ENCODE measurements at places on chromosomes 2 and 18. TPM values are rescaled to one million over a fixed set of nuclear protein-coding genes. Genes with fewer than 3 reads are reported as not detected.
A peak's percentile ranks its signal among the peaks of the same experiment; 100 is the strongest.

Gene BOD1L2
- not detected for total RNA-seq

GRCh38 chr2:16653083-16653375, 12.6 kb downstream of the CYRIA start:
- no peak for DNase-seq

Gene ALKAL2
- not detected for total RNA-seq

DNA sequence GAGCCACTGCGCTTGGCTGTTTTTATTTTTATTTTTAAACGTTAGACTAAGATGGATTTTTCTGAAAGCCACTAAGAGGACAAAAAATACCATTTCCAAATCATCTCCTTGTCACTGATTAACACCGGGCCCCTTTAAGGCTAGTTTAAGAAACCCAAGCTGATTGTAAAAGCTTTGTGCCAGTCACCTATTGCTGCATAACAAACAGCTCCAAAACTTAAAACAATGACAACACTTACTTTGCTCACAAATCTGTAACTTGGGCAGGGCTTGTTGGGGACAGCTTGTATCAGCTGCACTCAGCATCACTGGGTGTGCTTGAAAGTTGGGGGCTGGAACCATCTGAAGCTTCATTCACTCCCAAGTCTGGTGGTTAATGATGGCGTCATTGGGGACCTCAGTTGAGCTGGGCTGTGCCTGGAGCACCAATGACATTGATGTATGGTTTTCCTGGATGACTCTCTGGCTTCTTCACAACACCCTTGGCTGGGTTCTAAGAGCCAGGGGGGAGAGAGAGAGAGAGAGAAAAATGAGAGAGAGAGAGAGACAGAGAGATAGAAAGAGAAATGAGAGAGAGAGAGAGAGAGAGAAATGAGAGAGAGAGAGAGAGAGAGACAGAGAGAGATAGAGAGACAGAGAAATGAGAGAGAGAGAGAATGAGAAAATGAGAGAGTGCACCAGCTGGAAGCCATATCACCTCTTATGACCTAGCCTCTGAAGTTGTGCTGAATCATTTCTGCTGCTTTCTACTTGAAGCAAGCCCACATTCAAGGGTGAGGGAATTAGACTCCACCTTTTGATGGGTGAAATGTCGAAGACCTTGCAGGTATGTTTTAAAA, 26.0 kb upstream of the ATG16L1 start:
- no peak for DNase-seq

DNA sequence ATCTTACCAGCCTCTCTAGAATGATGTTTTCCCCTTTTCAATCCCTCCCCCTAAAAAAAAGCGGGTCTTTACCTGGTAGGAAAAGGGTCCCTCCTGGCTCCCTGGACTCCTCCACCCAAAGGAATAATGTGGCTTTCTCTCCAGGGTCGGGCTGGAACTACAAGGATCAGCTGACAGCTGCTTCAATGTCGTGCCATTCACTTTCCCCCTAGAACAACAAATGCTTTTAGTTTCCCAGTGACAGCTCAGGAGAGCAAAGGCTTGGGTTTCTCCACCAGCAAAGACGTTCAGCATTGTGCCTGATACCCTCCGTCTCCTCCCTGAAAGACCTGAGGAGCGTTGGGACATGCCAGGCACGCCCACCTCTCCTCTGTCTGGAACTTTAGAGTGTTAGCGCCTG, 173.8 kb upstream of the SIX3 start:
- DNase-seq, result no peak

DNA sequence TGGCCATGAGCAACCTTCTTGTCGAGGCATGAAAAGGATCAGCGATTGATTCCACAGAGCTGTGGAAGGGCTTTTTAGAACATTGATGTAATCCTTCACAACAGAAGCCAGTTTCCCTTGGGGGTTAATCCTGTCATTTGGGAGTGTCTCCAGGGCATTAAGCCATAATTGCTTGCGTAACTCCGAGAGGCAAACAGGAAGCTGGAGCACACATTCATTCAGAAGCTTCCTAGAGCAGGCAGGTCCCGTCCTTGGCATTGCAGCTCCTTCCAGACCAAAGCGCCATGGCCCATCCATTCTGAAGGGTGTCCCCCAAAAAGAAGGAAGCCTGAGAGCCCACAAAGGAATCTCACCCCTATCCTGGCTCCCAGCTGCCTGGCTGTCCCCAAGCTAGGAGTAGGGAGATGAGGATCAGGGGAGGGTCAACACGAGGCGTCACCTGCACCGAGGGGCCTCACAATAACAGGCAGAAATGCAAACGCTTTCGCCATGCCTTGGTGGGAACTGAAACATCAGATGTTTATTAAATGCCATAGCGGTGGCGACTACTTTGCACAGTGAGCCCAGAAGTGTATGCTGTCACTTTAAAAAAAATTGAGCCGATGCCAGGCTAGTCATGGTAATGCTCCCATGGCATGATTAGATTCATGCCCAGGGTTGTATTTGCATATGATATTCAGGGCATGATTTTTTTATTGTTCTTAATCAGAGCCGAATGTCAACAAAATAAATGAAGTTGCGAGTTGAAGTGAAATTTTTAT, 339.4 kb downstream of the BCL11A start:
- DNase-seq, result peak; percentile 75

GRCh38 chr2:218832520-218832919, 917 bp upstream of the PRKAG3 start:
- no peak for DNase-seq

DNA sequence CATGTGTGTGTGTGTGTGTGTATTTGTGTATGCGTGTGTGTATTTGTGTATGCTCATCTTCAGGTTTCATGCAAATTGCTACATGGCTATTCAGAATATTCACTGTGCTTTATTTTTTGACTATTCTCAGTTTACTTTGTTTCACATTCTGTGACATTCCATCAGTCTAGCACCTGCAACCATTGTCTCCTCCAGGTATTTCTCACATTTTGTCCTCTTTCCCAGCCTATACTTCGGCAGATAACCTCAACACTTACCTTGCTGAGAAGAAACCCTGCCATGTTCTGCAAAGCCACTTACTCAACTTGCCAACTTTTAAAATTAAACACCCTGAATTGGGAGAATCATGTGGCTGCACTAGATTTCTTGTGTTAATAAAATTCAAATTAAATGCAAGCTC, 135.4 kb upstream of the REG3A start:
- DNase-seq, result no peak

GRCh38 chr18:36942264-36942663, 113.3 kb downstream of the KIAA1328 start:
- no peak for DNase-seq

Gene LRRC30
- not detected for total RNA-seq

- no peak for DNase-seq
These were observed 45.3 kb downstream of the KLHL29 start for GRCh38 chr2:23430263-23430662.

Gene UGT1A9
- 10.4 TPM for total RNA-seq

- DNase-seq, result no peak
These were observed 196.1 kb downstream of the ANKRD30B start for GRCh38 chr18:14943967-14944636.

DNA sequence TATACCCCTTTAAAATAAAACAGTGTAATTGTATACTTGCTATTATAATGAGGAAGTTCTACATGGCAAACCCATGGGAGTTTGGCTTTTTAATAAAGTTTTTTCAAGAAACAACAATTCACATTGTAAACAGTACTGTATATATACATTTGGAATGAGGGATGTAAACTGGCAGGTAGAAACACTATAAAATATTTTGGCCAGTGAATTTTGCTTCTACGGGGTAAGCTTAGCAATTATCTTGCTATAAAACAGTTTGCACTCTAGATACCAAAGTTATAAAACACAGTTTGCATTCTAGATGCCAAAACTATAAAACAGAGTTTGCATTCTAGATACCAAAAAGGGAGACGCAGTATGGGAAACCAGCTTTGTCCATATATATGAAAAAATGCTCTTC, 16.6 kb downstream of the THUMPD2 start:
- DNase-seq, result no peak

GRCh38 chr2:11543337-11544216, 9.7 kb downstream of the GREB1 start:
- no peak for DNase-seq

Gene PLCD4
- 0.20 TPM for total RNA-seq

DNA sequence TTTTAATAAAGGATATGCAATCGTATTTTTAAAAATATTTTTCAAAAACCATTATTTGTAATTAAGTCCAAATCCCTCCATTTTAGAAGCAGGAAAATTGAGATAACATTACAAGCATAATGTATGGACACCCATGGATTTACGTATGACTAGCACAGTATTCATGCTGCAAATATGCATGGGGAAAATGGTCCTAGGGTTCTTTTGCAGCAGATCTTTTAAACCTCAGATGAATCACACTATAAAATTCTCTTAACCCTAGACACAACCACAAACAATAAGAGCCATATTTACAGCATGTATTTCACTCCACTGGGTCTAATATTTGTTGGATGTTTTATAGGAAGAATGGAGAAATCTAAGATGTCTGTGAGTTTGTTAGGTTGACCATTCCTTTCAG, 453.4 kb downstream of the TGIF1 start:
- DNase-seq, result no peak

- DNase-seq, result no peak
These were observed 30.0 kb upstream of the ITGAV start for GRCh38 chr2:186559848-186560247.

- no peak for DNase-seq
These were observed 51.6 kb downstream of the DPP4 start for GRCh38 chr2:162022290-162022945.

GRCh38 chr2:53787614-53788289, 908 bp downstream of the ERLEC1 start:
- DNase-seq, result no peak

Gene TNFRSF11A
- total RNA-seq, result 29.5 TPM

- DNase-seq, result no peak
These were observed 81.3 kb downstream of the STRADB start for GRCh38 chr2:201532686-201533304.

Gene EGR4
- not detected for total RNA-seq

DNA sequence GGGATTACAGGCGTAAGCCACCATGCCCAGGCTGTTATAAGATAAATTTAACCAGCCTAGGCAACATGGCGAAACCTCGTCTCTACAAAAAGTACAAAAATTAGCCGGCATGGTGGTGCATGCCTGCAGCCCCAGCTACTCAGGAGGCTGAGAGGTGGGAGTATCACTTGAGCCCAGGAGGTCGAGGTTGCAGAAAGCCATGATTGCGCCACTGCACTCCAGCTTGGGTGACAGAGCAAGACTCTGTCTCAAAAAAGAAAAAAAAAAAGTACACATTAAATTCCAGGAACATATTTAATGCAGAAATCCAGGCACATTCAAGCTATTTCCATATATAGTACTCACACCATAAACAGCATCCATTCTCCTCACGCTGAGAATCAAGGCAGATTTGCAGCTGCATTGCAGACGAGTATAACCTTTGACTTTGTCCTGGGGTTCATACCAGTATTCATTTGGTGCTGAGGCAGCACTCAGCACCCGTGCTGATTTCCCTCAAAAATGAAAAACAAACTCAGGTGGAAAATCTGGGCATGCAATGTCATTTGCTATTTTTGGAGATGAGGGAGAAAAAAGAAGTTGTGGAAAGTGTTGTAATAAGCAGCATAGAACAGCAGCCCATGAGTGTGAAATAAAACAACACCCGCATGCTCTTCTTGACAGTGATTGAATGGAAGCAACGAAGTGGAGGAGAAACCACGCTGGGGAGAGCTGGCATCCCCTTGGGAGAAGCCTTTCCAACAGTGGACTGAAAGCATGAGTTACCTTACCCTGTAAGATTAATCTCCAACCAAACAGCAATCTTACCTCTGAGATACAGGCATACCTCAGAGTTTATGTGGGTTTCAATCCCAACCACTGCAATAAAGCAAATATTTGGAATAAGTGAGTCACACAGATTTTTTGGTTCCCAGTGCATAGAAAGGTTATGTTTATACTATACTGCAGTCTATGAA, 46.8 kb upstream of the ANXA4 start:
- DNase-seq, result no peak

- DNase-seq, result no peak
These were observed 32.6 kb downstream of the MYL12B start for GRCh38 chr18:3294435-3295080.

DNA sequence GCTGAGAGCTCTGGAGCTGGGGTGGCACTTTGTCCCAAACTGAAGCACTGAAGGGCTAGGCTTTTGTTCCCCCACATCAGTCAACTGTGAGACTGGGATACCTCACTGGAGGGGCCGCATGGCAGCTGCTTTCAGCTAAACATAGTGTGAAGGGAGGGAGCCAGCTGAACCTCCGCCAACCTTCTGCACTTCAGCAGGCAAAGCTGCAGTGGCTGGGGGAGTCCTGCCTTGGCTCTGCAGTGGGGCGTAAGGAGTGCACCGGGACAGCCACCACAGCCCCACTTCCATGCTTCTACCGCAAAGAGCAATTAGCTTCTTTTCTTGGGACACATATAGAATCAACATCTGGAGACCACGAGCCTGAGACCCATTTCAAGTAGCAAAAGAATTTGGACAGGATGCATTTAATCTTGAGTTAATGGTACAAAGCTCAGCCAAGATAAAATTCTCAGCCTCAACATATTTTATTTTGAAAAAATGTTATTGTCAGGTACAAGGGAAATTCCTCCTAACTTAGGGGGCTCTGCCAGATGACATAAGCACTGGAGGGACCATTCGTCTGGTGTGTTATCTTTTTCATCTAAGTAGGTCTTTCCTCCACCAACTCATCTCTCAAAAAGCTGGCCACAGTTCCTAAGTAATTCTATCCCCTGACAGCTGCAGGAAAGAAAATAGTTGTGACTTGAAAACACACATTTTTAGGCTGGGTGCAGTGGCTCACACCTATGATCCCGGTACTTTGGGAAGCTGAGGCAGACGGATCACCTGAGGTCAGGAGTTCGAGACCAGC, 25.6 kb upstream of the MYCN start:
- DNase-seq, result no peak

DNA sequence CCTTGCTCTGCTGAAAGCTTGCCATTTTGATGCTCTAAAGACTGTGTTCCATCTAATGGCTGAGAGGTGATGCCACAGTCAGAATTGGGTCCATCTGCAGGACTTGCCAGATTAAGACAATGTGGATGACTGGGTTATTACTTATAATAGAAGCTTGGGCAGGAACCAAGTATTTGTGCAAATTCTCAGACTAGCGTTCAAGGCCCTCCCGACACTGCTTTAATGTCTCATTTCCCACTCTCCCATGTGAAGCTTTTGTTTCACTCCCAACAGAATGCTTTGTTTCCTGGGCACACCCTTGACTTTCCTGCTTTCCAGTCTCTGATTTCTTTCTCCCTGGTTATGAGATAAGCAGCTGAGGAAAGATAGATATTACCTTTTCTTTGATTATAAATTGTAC, 215.8 kb downstream of the KCNS3 start:
- no peak for DNase-seq

DNA sequence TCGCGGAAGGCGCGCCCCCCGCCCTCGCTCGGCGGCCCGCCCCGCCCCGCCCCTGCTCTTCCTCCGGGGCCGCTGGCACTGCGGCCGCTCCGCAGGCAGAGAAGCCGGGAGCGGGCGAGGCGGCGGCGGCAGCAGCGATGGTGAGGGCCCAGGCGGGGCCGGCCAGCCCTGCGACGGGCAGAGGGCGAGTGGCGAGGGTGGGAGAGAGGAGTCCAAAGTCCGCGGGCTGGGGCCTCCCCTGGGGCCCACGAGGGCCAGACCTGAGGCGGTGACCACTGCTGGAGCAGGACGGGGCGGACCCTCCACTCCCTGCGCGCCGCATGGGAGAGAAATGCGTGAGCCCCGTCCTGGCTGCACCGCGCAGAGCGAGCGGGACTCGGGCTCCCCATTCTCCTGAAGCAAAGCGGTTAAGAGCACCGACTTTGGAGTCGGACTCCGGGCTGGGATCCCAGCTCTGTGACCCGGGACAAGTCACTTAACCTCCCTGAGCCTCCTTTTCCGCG, at the start of gene VAMP5:
VAMP5 (plus strand) TSS at position 78 of the 503 bp plus-strand sequence; CDS start at position 138, 60 bp downstream.
- DNase-seq, result peak; percentile 51
